Activated gamma-delta T cell treated with Interleukin-2 at 50 U/mL for 16 hours (primary cell): ENCODE measurements at places on chromosomes 5 and 9.
A peak's percentile ranks its signal among the peaks of the same experiment; 100 is the strongest.

DNA sequence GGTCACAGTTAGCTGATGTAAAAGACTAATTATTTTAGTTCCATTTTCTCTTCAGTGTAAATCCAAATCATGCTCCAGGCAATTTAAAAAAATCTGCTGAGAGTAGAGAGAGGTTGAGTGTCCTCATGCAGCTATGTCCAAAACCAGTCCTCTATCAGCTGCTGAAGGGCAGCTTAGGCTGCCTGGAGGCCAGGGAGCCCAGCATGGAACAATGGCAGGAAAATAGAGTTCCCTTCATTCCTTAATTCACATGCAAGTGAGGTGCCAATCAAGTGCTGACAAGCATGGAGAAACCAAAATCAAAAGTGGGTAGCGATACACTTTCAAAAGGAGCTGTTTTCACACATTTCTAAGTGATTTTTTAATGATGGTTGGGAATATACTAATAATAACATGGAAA, 78.3 kb upstream of the POU5F2 start:
- no peak for DNase-seq

DNA sequence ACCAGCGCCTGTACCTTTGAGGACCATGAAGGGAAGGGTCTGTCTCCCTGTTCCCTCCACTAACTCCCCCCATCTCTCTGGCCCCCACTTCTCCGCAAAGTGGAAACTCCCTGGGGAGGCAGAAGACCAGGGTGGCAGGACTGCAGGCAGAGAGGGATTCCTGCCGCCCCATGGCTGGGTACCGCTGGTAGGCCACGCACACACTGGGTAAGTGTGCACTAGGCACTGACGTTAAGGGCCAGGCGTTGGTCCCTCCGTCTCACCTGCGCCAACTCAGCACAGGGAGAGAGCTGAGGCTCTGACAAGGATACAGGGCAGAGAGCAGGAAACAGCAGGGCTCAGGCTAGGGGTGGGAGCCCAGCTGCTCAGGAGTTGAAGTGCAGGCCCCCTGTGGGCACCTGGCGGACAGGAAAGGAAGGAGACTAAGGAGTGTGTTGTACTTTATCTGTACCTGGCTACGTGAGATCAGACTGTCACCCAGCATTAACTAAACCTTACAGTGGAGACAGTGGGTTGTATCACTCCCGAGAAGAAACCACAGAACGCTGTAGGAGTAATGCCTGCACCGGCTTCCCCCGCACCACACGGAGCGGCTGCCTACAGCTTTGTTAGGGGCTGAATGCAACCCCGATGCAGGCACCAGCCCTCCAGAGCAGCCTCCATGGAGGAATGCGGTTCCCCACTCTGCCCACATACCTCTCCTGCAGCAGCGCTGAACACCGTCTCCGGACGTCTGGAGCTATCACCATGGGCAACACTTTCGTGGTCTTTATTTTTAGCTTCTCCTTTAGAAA, 34.2 kb upstream of the CLPTM1L start:
- DNase-seq = no peak

GRCh38 chr5:14983666-14984441, 112.3 kb upstream of the ANKH start:
- DNase-seq = peak; percentile 18

DNA sequence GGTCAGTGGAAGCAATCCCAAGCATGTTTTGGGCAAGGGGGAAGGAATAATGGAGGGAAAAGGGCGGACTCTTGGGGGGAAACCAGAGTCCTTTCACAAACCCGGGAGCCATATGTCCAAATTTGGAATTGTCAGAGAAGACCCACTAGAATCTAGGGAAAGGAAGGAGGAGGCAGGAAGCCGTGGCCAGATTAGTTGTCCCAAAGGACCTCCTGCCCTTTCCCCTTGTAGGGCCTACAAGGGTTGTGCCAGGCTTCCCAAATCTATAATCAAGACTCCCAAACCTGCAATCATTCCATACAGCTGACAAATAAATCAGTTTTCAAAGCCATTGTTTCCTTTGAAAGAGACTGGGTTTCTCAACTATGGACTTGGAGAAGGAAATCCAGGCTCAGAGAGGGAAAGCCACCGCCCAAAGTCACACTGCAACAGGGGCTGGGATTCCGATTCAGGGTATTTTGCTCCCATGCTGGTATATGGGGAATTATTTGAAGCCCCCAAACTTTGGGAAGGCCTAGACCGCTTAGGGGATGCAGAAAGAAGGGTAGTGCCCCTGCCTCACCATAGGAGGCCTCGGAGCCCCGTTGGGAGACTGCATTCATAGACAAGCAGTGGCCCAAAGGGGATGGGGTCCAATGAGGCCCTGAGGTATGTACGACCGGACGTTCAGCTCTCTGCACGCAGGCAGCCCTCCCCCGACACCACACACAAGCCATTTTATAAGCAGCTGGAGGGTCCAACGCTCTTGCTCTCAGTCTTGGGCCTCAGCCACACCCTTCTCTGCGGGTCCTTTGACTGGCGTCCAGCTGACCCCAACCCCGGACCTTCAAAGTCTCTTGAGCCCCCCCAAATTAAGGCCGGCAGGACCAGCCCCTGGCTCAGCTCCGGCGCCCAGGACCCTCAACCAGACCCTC, 815 bp downstream of the ANXA6 start:
- no peak for DNase-seq

GRCh38 chr9:82764061-82764668, 298.8 kb downstream of the RASEF start:
- DNase-seq = no peak

GRCh38 chr5:31225613-31226012, 32.1 kb downstream of the CDH6 start:
- no peak for DNase-seq

DNA sequence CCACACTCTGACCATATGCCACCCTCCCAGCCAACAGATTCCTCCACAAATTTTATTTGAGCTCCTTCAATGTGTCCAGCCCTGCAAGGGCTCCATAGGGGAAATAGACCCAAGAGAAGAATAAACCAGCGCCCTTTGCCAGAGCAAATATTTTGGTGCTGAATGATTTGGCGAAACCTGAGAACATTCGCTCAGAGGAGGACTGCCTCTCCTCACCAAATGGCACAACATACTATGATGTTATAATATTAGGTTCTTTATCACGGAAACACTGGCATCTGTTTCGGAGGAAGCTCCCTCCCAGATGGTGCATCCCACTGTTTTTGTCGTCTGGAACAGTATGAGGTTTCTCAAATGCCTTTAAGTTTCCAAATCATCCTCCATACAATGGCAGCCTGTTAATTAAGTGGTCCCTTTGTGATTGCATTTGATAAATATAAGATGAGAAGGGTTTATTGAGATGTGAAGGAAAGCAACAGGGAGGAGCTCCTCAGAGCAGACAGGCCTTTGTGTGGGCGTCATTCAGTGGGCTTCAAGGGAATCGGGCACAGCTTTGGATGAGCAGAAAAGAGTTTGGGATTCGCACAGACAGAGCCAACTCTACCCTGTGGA, 139.1 kb upstream of the ADRA1B start:
- no peak for DNase-seq

GRCh38 chr5:10599113-10599512, 35.2 kb downstream of the ANKRD33B start:
- DNase-seq = no peak

- DNase-seq = no peak
These were observed 3.4 kb downstream of the SMIM3 start for GRCh38 chr5:150781706-150782614.

- no peak for DNase-seq
These were observed 934.7 kb downstream of the CDH12 start for GRCh38 chr5:21918451-21918850.
